ENCODE measurements at places on chromosomes 2 and 18.

DNA sequence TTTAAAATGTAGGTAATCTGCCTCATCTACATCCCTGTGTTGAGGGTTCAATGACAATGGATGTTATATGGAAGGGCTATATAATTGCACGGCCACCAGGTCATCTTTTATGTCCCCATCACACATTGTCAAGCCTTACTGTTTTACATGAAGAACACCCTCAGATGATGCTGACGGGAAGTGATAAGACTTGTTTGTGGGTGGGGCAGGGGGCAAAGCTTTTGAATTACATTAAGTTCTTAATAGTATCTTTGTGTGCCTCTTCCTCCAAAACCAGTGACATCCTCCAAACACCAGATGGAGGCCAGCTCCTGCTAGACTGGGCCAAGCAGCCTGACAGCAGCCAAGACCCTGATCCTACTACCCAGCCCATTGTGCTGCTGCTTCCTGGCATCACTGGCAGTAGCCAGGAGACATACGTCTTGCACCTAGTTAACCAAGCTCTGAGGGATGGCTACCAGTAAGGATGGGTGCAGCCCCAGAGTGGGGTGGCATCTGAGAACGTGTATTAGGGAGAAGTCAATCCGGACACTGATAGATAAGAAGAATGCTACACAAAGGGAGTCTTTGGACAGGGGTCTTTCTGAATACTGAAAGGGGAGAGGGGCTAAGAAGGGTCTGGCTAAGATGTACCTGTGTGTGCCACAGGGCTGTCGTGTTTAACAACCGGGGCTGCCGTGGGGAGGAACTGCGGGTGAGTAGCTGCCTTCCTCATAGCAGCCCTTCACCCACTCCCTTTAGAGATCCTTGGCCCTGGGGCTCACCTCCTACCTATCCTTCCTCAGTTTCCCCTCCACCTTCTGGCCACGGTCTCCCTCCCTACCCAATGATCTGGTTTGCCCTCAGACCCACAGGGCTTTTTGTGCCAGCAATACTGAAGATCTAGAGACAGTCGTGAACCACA is 5.3 kb downstream of the ABHD1 start:
- DNase-seq = no peak

GRCh38 chr2:98769114-98769476 is 38.2 kb upstream of the MGAT4A start:
- no peak for DNase-seq

- DNase-seq = no peak
Observed at GRCh38 chr2:101795033-101795432, 97.5 kb downstream of the MAP4K4 start.

- DNase-seq = no peak
Observed at GRCh38 chr2:196166876-196167275, 4.5 kb downstream of the STK17B start.

- DNase-seq = no peak
Observed at GRCh38 chr2:45652090-45653031, 886 bp downstream of the PRKCE start.

DNA sequence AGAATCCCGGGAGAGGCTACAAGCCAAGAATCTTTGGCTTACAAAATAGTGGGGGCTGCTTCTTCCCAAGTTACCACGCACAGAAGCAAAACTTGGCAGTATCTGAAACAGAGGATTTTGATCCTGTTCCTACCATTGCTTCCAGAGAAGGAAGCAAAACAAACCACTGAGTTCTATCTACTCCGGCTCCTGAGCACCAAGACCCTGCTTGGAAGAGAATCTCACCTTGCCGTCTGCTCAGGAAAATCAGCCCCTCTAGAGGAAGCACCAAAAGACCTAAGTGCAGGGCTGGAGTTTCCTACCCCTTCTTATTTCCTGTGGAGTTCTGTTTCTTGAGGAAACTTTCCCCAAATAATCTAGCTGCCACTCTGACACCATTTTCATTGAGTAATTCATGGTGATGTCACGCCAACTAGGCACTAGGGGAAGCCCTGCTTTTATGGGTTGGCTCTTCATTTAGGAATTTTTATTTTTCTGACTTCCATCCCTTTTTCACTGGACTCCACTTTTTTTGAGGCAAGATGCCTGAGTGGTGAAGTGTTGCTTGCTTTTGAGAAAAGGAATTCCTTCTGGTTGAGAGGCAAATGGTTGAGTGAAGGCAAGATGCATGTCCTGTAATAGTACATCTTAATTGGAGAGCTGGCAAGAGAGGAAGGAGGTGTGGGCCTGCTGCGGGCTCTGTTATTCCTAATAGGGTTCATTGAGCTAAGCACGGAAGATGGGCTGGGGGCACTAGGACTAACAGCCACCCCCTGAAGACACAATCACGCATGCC is 36.8 kb upstream of the EML4 start:
- no peak for DNase-seq

DNA sequence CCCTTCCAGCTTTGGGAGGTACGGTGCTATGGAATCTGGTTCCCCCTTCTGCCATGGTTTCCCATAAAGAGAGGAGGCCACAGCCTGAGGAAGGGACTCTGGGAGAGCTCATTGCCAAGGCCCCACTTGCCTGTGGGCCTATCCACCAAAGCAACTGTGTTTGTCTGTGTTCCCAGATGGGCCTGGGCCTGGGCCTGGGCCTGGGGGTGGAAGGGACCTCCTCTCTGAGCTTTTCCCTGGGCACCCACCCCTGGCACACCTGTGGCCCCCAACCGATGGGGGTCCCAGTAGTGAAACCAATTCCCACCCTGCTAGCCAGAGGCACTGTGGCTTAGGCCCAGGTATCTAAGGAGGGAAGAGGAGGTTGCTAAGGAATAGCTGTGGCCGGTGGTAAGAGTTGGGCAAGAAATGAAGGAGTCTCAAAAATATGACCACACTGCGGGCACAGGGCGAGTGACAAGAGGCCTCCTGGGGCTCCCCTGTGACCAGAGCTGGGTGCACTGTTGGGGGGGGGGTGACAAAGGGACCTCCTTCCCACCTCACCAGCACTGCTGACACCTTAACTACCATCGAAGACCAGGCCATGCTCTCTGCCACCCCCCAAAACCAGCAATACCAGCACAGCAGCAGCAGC is 4.9 kb upstream of the DUSP2 start:
- DNase-seq = no peak
